Activated naive CD8-positive, alpha-beta T cell treated with anti-CD3 and anti-CD28 coated beads, Interleukin-2, amount 10 ng/mL, durations not matched to agents 7 days and 5 days (primary cell): ENCODE measurements at places on chromosomes 4 and X. TPM values are rescaled to one million over a fixed set of nuclear protein-coding genes. Genes with fewer than 3 reads are reported as not detected.
A peak's percentile ranks its signal among the peaks of the same experiment; 100 is the strongest.

SSX3 gene
- total RNA-seq: not detected

CLOCK gene
- 9.1 TPM for total RNA-seq

RAB39B gene
- total RNA-seq: 9.4 TPM

NEUROG2 gene
- total RNA-seq: not detected

SYAP1 gene
- 17.2 TPM for total RNA-seq

DGKK gene
- not detected for total RNA-seq

DNA sequence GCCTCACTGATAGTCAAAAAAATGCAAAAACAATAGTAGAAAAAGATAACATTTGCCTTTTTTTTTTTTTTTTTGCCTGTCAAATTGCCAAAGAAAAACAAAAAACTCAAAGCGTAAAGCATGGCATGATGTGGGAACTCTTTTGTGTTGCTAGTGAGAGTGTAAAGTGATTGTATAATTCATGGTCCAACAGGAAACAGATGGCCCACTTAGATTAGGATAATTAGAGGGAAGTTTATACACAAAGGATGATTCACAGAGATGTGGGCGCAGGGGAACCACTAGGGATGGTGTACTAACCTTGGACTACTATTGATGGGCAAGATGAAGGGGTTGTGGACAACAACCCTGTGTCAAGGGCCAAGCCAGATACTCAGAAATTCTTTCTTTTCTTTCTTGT lies 16.4 kb downstream of the MCUB start:
- DNase-seq: no peak
- peaks cover 37% of the 10 kb centered on the region for H3K4me1 ChIP-seq
- no peak overlapping the region for H3K27ac ChIP-seq
- H3K36me3 ChIP-seq: peaks cover 47% of the 10 kb centered on the region

DNA sequence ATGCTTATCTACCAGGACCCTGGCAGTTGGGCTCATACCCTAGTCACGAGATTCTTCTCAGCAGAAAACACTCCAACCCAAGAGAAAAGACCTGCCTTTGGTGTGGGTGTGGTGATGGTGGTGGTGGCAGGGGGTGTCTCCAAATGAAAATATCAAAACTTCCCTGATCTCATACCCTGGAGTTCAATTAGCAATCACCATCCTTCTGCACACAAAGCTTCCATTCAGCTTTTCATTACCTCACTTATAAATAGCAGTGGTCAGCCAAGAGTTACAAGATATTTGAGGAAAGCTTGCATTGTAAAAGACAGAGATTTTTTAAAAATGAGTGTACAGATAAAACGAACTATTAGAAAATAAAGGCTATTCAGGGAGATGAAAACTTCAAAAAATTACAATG lies 580.8 kb upstream of the MAGEB2 start:
- no peak overlapping the region for H3K27ac ChIP-seq
- H3K36me3 ChIP-seq: no peaks in the 10 kb centered on the region
- H3K4me3 ChIP-seq: no peak overlapping the region
- no peaks in the 10 kb centered on the region for H3K4me1 ChIP-seq

- no peak overlapping the region for H3K27ac ChIP-seq
- peaks cover 14% of the 10 kb centered on the region for H3K4me1 ChIP-seq
- no peaks in the 10 kb centered on the region for H3K27me3 ChIP-seq
- peaks cover 4% of the 10 kb centered on the region for H3K36me3 ChIP-seq
- DNase-seq: no peak
- H3K4me3 ChIP-seq: no peak overlapping the region
Measured at GRCh38 chrX:79371101-79371500, 4.0 kb upstream of the ITM2A start.

DNA sequence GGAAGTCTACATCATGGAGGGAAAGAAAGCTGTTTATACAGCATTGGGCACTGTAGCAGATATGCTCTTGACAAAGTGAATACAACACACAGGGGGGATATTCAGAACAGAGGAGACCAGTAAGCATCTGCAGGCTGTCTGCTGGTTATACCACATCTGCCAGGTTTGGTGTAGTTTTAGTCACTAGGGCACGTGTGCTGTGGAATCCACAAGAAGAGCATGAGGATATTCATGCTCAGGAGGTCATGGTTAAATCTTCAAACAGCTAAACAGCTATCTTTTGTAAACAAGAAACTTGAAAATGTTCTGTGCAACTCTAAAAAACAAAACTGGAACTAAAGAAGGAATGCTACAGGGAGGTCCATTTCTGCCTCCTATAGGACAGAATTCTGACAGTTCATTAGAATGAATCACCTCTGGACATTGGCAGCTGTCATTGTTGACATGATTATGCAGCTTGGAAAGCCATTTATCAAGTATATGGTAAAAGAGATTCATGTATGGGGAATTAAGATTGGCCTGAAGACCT lies 175.8 kb downstream of the RCHY1 start:
- no peak overlapping the region for H3K27ac ChIP-seq
- H3K27me3 ChIP-seq: peaks cover 2% of the 10 kb centered on the region
- no peak overlapping the region for H3K4me3 ChIP-seq

- no peaks in the 10 kb centered on the region for H3K4me1 ChIP-seq
- H3K36me3 ChIP-seq: no peaks in the 10 kb centered on the region
- H3K4me3 ChIP-seq: no peak overlapping the region
- DNase-seq: no peak
- no peaks in the 10 kb centered on the region for H3K27me3 ChIP-seq
Measured at GRCh38 chrX:14672611-14673172, 143.4 kb downstream of the GLRA2 start.

GRCh38 chrX:24184018-24184417 lies 34.5 kb downstream of the ZFX start:
- no peak overlapping the region for H3K4me3 ChIP-seq
- DNase-seq: no peak
- H3K27me3 ChIP-seq: no peaks in the 10 kb centered on the region
- peaks cover 16% of the 10 kb centered on the region for H3K36me3 ChIP-seq

- DNase-seq: no peak
- H3K27me3 ChIP-seq: peaks cover 2% of the 10 kb centered on the region
- H3K36me3 ChIP-seq: no peaks in the 10 kb centered on the region
Measured at GRCh38 chrX:69429339-69430015, 74.6 kb upstream of the NALF2 start.

DNA sequence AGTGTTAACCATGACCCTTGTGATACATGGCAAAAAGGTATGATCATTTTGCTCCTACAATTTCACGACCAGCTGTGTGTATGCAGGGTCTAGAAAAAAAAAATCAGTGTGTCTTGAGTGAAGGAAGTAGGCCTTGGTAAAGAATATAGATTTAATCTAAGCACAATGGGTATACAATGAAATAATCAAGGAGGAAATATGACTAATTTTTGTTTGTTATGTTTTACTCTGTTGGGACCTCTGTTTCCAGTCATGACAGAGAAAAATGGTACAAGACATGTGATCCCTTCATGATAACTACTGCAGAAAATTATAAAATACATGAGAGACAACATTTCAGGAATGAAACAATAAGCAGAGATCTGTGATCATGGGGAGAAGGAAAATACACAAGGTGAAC lies 835.5 kb downstream of the PDHA2 start:
- no peaks in the 10 kb centered on the region for H3K4me1 ChIP-seq
- H3K27ac ChIP-seq: no peak overlapping the region
- no peak overlapping the region for H3K4me3 ChIP-seq
- no peaks in the 10 kb centered on the region for H3K27me3 ChIP-seq

- H3K27ac ChIP-seq: peak overlapping the region; percentile 78
- no peaks in the 10 kb centered on the region for H3K36me3 ChIP-seq
- peak overlapping the region; percentile 79 for H3K4me3 ChIP-seq
- DNase-seq: peak; percentile 54
Measured at GRCh38 chrX:9530848-9531274, 66.0 kb downstream of the TBL1X start.

- H3K27ac ChIP-seq: no peak overlapping the region
- peaks cover 2% of the 10 kb centered on the region for H3K36me3 ChIP-seq
- no peaks in the 10 kb centered on the region for H3K27me3 ChIP-seq
- no peaks in the 10 kb centered on the region for H3K4me1 ChIP-seq
- no peak for DNase-seq
Measured at GRCh38 chr4:150668824-150669223, 86.9 kb downstream of the MAB21L2 start.

- H3K4me1 ChIP-seq: no peaks in the 10 kb centered on the region
- no peak for DNase-seq
- H3K27me3 ChIP-seq: no peaks in the 10 kb centered on the region
- no peaks in the 10 kb centered on the region for H3K36me3 ChIP-seq
- no peak overlapping the region for H3K4me3 ChIP-seq
- H3K27ac ChIP-seq: no peak overlapping the region
Measured at GRCh38 chr4:179145746-179146525, 1703.7 kb upstream of the AGA start.

DNA sequence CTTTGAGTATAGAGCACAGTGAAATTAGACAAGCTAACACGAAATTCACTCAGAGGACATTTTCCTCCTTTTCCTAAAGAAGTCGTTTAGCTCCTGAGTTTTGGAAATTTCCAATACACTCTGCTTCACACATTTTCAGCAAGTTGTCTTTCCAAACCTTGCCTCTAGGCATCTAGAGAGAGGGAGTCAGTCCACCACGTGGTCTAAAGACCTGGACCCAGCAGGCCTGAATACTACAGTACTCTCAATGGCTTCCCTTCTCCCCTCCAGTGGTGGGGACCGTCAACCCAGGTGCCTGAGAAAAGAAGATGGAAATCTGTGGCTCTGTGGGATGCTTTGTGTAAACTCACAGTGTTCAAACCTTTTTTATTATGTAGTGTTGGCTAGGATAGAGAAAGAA lies 13.9 kb upstream of the SCML2 start:
- no peak overlapping the region for H3K4me3 ChIP-seq
- no peaks in the 10 kb centered on the region for H3K36me3 ChIP-seq
- H3K27ac ChIP-seq: no peak overlapping the region
- H3K27me3 ChIP-seq: no peaks in the 10 kb centered on the region
- H3K4me1 ChIP-seq: no peaks in the 10 kb centered on the region

DNA sequence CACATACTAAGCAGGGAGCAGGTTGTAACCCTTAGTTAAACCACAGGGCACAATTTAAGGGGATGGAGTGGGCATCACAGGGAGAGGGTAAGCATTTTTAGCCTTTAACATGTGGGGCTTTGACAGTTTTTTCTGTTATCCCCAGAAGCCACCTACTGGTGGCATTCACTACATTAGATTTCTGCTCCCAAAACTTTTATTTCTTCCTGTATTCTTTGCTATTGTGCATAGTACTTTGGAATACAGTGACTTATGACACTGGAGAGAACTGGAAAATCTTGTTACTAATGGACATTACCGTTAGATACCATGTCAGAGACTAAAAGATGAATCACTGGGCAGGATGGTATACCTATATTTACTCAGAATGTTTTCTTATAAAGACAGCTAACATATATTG lies 7.3 kb downstream of the TRIM75 start:
- H3K4me3 ChIP-seq: no peak overlapping the region
- H3K36me3 ChIP-seq: no peaks in the 10 kb centered on the region
- no peak for DNase-seq

DNA sequence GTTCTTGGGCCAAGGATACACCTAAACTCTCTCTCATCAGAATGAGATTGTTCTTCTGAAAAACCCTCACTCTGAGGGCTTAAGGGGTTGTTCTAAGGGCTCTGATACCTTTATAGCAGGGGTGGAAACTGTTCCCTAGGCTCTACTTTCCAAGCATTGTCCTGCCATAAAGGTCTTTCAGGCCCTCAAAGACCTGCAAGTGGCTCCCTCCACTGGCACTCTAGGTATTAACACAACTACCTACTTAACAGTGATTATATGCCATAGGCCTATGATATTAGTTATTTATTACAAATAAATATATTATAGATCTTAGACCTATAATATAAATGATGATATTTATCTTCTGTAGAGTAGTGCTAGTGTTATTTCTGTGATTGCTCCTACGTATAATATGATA lies 473.7 kb upstream of the RPS6KA3 start:
- no peak overlapping the region for H3K4me3 ChIP-seq
- no peaks in the 10 kb centered on the region for H3K36me3 ChIP-seq
- H3K27me3 ChIP-seq: peaks cover 4% of the 10 kb centered on the region

DNA sequence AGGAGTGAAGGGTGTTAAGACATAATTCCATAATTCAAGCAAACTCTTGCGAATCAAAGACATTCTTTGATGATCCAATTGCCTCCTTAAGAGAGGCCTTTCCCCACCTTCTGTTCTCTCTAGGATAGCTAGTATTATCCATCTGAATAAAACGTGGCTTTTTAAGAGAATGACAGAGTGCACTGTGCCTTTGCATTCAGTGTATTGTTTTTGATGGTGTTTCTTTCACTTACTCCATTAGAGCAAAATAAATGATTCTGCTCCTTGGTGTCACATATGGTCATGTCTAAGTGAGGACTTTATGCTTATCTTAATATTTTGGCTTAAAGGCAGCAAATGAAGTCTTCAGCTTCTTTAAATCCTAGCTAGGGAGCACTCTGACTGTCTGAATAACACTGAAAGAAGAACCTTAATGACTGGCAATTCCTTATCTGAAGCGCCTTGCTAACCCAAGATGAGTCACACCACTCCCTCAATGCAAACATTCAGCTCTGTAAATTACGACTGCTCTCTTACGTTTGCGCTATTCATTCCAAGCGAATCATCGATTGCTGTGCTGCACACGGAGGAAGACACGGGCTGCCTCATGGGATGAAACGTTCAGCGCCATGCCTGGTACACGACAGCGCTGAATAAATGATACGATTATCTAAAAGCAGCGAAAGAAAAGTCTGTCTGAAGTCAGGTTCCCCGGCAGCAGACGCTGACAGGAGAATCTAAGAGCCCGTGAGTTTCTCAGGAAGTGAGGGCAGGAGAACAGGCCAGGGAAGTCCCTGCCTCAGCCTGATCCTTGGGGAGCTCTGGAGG lies 35.1 kb upstream of the GEMIN8 start:
- H3K4me3 ChIP-seq: no peak overlapping the region
- H3K36me3 ChIP-seq: no peaks in the 10 kb centered on the region
- H3K27me3 ChIP-seq: peaks cover 5% of the 10 kb centered on the region

- no peaks in the 10 kb centered on the region for H3K36me3 ChIP-seq
- H3K27ac ChIP-seq: no peak overlapping the region
- H3K27me3 ChIP-seq: peaks cover 7% of the 10 kb centered on the region
- no peak for DNase-seq
- peaks cover 1% of the 10 kb centered on the region for H3K4me1 ChIP-seq
Measured at GRCh38 chr4:11602606-11603340, 174.1 kb upstream of the HS3ST1 start.

GRCh38 chr4:171812665-171813525 lies at the start of gene GALNTL6:
Gene GALNTL6, plus strand, starts transcription at chr4:171813404.
- H3K4me3 ChIP-seq: peak within 1 kb of the TSS; percentile 25
- peaks cover 22% of the 10 kb centered on the region for H3K27me3 ChIP-seq
- H3K36me3 ChIP-seq: no peaks in the 10 kb centered on the region
- DNase-seq: peak; percentile 25
- H3K4me1 ChIP-seq: peaks cover 2% of the 10 kb centered on the region

GRCh38 chr4:61011051-61011450 lies 189.1 kb upstream of the ADGRL3 start:
- no peaks in the 10 kb centered on the region for H3K36me3 ChIP-seq
- H3K4me3 ChIP-seq: no peak overlapping the region
- no peaks in the 10 kb centered on the region for H3K4me1 ChIP-seq
- H3K27me3 ChIP-seq: no peaks in the 10 kb centered on the region
- no peak overlapping the region for H3K27ac ChIP-seq
